ENCODE measurements at places on chromosomes 6 and 20.

DNA sequence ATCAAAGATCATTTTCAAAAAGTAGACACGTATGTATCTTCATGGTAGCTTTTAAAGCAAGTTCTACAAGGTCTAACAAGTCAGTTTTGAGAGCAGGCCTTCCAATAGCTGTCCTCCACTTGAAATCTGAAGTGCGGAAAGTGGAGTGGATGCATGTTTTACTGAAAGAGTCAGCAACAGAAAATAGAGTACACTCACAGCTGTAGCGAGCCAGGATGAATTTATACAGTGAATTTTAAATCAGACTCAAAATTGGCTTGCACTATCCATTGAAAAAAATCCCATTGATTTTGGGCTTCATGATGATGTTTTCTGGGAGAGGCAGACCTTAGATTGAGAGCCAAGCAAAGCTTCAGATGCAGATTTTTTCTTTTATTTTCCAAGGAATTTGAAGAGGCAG, 80.6 kb downstream of the GJA10 start:
- no peak for DNase-seq

- no peak for DNase-seq
Measured at GRCh38 chr6:109075934-109076333, 18.7 kb downstream of the SESN1 start.

GRCh38 chr6:12813321-12813720, 96.8 kb downstream of the PHACTR1 start:
- DNase-seq: no peak

GRCh38 chr20:47269309-47270165, 87.0 kb downstream of the ZMYND8 start:
- DNase-seq: no peak

DNA sequence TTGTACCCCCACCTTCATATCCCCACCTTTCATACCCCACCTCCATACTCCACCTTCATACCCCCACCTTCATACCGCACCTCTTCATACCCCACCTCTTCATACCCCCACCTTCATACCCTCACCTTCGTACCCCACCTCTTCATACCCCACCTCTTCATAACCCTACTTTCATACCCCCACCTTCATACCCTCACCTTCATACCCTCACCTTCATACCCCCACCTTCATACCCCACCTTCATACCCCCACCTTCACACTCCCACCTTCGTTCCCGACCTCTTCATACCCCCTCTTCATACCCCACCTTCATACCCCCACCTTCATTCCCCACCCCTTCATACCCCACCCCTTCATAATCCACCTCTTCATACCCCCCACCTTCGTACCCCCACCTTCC, 92.9 kb upstream of the NAA20 start:
- no peak for DNase-seq

GRCh38 chr6:87807475-87807874, 105.4 kb upstream of the AKIRIN2 start:
- DNase-seq: no peak
